Activated CD4-positive, alpha-beta T cell treated with anti-CD3 and anti-CD28 coated beads, Interleukin-2, amount 50 U/mL, for 24 hours (primary cell): ENCODE measurements at places on chromosomes 6 and 20.

GRCh38 chr20:2748551-2749342, 51.7 kb downstream of the CPXM1 start:
- no peak for DNase-seq

DNA sequence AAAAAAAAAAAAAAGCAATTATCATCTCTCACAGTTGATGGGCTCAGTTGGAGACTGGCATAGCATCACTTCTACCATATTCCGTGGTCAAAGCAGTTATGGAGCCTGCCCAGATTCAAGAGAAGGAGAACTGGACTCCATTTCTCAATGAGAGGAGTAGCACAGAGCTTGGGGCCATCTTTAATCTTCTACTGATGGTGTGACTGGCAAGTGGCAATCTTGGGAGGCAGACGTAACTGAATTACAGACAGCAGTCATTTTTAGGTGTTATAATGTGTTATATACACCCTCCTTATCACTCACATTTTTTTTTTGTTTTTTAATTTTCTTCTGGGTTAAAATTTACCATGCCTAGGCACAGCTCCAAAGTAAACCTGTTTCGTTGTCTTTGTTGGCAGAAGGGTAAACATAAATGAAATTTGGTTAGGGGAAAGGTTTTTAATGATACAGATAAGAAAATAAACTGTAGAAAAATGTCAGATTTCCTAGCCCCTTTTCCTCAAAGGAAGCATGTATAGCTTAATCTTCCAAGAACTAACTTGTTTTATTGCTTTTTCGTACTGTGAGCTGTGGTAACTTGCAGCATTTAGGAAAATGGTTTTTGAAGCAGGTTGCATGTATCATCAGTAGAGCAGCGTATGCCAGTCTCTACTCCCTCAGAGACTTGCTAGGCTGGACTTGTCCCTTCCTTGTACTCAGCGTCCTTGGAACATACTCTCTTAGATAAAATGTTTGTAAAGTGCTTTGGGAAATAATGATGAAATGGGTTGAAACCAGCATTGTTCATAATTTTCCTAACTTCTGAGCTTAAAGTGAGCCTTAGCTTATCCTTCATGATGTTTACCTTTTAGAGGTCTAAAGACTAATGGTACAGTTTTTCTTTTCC, 25.7 kb downstream of the ZFAND3 start:
- DNase-seq = no peak

DNA sequence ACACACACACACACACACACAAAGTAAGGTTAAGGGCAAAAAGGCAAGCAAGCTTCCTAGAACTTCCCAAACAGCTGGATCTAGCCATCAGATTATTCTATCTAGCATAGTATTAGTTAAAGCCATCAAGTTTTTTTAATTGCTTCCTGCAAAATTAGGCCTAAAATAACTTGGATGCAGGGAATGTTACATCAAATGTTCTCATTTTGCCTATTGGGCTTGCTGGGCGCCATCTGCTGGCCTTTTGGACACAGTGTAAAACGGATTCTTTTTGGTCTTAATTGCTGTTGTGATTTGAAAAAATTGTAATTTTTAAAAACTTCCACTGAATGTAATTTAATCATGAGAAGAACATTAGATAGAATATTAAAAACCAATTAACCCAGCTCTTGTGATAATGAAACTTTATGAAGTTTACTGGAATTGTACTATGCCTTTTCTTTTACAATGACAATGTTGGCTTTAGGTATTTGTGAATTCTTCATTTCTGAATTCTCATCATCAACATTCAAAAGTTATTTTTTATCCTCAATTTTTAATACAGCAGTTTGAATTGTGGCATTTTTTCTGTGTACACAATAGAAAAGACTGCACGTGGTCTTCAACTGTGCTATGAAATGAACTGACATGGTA, 6.8 kb downstream of the MKKS start:
- DNase-seq = no peak

DNA sequence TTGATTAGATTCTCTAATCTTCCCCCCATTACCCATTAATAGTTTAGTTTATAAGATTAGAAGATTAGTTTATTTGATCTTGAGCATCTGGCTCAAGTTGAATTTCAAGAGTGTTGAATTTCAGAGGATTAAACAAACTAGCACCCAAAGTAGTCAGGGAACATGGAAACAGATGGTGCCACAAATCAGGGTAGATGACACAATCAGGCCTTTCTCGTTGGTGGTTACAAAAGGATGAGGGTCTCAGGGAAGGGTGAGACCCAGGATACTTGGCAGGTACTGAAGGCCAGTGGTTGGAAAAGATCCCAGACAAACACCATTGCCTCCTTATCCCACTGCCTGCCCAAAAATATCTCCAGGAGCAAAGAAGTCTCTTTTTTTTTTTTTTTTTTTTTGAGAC, 29.5 kb upstream of the ADGRF1 start:
- no peak for DNase-seq

- no peak for DNase-seq
Observed at GRCh38 chr20:63930971-63931553, 25.2 kb downstream of the UCKL1 start.

DNA sequence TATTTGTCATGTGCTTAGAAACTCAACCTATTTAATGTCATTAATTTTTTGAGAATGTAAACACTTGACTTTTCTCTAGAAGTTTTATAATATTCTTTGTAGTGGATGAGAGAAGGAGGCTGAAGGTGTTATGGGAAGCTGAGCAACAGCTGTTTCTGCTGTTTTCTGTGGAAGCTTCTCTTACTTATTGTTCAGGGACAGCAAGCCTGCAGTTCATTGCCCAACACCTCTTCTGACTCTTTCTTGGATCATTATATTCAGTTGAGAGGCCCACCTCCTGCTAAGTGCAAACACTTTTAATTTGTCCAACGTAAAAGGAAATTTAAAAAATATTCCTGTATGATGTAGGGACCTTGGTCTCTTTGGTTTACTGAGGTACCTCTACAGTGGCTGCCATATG, 12.0 kb upstream of the ADGRF4 start:
- no peak for DNase-seq

GRCh38 chr6:29834564-29835436, 7.2 kb downstream of the HLA-G start:
- peak; percentile 27 for DNase-seq

GRCh38 chr20:58432186-58432954, 43.3 kb downstream of the VAPB start:
- DNase-seq = no peak

GRCh38 chr20:36350439-36350838, 44.3 kb downstream of the DLGAP4 start:
- no peak for DNase-seq

DNA sequence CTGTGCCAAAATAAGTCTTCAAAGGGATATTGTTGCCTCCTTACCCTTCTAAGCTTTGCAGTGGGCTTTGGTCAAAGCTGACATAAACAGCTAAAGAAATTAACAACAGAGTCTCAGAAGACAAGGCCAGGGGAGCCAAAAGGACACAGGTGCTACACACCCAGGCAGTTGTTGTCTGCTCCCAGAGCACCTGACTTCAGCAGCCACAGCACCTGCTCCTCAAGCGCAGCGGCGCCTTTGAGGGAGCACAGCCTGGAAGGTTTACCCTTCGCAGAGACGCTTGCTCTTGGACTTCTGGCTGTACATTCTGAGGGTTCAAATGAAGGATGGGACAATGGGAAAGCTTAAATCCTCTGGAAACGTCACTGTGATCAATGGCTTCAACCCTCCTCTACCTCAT, 16.6 kb downstream of the B4GALT5 start:
- DNase-seq = no peak

- DNase-seq = no peak
Observed at GRCh38 chr6:3887150-3887700, 38.1 kb downstream of the FAM50B start.

GRCh38 chr20:34268851-34269636, 27.8 kb downstream of the ASIP start:
- no peak for DNase-seq

DNA sequence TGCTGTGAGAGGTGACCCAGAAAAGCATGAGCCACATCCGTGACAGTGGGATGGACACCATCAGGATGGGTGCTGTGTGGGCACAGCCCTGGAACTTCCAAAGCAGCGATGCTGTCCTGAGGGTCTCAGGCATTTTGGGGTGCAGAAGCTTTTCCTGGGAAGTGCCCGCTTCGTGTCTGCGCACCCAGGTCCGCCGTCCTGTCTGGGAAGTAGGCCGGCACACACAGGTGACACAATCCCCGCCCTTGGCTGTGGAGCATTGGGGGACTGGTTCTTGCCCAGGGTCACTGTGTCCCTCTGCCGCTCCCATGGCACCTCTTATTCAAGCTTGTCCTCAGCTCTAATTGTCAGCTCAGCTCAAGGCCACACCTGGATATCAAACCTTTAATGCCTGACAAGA, 112.6 kb downstream of the ZDHHC14 start:
- no peak for DNase-seq

GRCh38 chr6:21116736-21117135, 476.8 kb upstream of the SOX4 start:
- no peak for DNase-seq

DNA sequence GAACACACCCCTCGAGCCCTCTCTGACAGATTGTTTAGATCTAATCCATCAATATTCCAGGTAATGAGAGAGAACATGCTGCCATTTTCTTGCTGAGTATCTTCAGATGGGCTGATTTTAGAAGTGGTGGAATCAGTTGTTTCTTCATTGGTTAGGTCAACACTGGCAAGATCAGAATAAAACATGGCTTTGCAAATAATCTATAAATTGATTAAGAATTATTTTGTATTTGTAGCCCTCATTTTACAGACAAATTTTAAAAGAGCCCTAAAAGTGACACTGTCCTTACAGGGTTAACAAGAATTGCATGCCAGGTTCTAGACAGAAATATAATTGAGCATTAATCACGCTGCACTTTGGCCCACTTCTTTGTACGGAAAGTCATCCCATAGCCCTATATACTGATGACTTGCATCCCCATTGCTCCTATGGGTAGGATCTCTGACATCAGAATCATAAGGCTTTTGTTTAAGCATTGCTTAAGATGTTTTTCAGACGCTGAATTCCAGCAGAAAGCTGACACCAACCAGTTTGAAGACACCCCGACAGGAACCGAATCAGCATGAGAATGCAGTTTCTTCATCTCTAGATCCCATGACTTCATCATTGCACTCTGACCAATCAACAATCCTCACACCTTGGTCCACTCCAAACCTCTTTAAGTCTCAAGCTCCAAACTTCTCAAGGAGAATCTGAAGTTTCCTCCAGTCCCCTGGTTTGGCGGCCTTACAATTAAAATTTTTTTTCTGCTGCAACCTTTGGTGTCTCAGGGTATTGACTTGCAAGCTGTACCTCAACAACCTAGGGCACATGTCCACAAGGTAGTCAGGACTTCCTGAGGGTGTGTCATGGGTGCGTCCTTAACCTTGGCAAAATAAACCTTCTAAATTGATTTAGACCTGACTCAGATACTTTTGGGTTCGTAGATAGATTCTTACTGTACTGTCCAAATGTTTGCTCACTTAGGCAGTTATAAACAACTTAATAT, 7.8 kb downstream of the TDP2 start:
- DNase-seq = no peak
